ENCODE measurements at places on chromosomes 2 and 18.
A peak's percentile ranks its signal among the peaks of the same experiment; 100 is the strongest.

GRCh38 chr2:218981390-218981880, 3.5 kb downstream of the FEV start:
- no peak for DNase-seq

DNA sequence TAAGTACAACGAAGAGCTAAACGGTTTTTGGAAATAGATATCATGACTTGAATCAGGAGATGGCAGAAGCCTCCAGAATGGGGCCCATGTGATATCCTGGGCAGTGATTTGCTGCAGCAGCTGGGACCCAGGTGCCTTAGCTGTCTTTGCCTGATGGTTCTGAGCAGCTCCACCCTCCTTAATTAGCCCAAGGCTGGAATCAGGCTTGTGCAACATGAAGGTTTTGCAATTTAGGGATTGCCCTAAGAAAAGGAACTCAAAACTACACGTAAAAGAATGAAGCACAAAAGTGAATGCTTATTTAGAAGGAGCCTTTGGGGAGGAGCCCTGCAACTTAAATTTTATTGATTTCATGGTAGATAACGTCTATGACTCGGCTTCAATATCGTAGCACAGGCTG, 17.3 kb upstream of the CNDP2 start:
- no peak for DNase-seq

DNA sequence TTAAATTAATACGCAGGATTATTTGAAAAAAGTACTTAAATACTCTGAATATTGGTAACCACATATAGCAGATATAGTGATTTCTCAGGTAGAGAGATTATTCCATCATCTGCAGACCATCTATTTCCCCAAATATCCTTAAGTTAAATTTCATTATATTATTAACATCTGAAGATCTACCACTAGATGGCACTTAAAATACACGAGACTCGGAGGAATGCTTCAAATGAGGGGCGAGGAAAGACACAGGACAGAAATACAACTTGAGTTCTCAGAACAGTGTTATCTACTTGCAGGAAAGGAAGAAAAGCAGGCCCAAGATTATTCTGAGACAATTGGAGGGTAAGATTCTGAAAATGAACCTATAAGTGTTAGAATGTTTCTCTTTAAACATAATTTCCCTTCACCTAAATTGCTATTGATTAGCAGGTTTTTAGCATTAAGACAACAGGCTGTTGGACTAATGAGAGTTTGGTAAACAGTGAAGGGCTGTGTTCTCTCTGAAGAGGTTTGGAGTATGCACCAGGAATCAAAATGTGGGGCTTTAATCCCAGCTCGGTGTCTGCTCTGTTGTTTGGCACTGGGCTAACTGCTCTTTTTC, 76.9 kb upstream of the GCFC2 start:
- peak; percentile 29 for DNase-seq

- no peak for DNase-seq
Measured at GRCh38 chr2:216340280-216340631, 32.0 kb downstream of the MARCHF4 start.

DNA sequence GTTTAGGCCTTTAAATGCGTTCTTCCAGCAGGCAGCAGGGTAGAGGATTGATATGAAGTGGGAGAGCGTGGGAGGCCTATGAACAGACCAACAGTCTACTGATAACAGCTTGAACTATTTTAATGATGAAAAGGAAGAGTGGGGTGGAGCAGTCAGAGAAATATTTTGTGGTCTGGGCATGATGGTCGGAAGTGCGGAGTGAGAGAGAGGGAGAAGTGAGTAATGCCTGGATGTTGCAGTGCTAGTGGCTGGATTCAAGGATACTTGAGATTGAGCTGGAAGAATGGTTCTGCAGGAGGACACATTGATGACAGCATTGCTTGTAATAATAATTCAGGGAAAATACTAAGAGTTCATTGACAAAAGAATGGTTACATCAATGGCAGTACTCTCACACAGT, 151.0 kb upstream of the DAPL1 start:
- DNase-seq: no peak

DNA sequence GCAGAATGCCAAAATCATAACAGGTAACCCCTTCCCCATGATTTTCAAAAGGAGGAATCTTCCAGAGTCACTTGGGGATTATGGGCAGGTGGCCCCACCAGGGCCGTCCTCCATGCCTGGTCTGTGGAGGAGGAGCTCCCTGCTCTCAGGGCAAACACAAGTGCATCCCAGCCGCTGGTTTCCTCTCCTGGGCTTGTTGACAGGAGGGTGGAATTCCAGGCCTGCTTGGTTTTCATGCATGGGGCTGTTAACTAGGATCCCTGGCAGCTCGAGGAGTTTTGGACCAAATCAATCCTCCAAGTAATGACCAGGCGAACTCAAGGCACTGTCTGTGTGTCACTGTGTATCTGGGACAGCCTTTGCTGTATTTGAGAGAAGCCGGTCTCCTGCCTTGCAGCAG, 45.3 kb downstream of the FOSL2 start:
- DNase-seq: no peak

DNA sequence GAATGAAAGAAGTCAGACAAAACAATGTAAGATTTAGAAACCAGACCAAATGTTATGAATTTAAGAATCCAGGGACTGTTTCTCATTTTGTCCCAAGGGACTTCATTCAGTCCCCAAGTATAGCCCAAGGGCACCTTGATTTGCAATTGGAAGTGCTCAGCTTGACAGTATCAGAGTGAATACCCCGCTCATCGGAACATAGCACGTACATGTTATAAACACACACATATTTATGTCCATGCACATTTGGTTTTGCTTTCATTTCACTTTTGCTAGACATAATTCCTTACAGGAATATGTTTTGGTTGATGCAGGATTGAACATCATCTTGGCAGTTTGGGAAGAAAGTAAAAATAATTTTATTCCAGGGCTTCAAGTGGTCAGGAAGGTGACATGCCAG, 100.2 kb downstream of the PID1 start:
- no peak for DNase-seq

DNA sequence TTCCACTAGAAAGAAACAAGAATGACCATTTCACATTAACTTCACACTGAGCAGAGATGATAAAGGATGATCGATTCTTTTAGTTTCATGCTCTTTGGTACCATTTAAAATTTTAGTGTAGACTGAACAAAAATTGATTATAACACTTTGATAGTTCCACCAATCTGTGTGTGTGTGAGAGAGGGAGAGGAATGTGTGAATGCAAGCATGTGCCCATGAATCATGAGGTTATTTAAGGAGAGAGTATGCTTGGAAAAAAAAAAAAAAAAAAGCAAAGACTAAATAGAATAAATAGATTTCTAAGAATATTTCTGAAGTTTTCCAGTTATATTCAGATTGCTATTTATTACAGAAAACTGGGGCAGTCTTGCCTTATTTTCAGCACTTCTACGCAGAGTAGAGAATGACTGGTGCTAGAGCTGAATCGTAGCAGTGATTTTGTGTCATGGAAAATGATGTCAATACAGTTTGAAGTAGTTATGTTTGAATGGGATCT, 900.8 kb downstream of the SLC4A3 start:
- DNase-seq: no peak

DNA sequence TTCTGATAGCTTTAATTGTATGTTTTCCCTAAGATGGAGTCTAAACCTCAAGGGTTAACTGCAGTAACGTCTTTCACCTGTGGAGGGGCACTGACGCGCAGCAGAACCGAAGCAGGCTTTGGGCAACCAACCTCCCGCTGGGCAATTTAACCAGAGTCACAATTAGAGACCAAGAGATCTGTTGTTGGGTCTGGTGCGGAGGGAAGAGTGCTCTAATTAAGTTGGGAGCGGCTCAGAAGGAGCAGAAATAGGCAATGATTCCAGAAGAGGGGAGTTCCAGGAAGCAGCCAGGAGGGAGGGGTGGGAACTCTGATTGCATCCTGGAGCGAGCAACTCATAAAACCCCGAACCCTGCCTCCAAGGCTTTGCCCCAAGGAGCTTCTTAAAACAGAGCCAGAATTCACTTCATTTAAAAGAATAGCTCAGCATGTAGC, 245.8 kb downstream of the PAX3 start:
- DNase-seq: no peak

GRCh38 chr18:615773-616172, 19.0 kb downstream of the CLUL1 start:
- DNase-seq: no peak

DNA sequence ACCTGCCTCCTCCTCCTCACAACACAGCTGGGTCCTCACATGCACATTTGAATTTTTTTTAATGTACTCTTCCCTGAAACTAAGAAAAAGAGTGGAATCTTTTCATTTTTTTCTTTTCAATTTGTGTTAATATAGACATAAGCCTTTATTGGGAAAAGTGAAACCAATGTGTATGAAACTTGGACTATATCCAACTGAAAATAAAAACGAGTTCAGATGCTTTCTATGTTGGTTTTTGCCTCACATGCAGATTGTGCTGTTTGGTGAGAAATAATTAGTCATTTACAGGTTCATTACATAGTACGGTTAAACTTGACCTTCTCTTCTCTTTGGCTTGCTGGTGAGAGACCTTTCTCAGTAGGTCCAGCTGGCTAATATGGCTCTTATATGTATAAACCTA, 515.2 kb upstream of the FANCL start:
- no peak for DNase-seq

DNA sequence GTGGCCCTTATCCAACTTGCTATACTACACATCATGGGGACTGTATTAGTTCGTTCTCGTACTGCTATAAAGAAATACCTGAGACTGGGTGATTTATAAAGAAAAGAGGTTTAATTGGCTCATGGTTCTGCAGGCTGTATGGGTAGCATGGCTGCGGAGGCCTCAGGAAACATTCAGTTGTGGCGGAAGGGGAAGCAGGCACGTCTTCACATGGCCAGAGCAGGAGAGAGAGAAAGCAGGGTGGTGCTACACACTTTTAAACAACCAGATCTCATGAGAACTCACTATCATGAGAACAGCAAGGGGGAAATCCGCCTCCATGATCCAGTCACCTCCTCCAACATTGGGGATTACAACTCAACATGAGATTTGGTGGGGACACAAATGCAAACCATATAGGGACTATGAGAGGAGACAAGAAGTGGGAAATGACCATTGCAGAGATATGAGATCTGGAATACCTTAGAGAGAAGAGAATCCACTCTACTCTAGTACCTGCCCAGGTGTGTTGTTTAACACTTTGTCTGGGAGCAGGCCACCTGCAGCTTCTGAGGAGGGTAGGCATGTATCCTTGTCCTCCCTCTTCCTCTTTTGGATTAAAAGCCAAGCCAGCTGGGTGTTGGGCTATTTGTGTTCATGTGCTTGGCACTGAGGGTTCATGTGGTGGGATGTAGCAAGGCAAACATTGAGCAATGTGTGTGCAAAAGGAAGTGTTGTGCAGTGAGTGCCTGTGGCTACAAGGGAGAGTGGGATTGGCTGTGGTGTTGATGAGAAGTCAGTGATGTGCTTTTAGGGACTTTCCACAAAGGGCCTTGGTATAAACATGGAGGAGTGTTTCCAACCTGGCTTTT, 22.8 kb downstream of the TTLL4 start:
- no peak for DNase-seq

GRCh38 chr2:65877331-65878010, 445.1 kb upstream of the SPRED2 start:
- no peak for DNase-seq

- DNase-seq: no peak
Measured at GRCh38 chr2:204876311-204876710, 331.0 kb downstream of the PARD3B start.

DNA sequence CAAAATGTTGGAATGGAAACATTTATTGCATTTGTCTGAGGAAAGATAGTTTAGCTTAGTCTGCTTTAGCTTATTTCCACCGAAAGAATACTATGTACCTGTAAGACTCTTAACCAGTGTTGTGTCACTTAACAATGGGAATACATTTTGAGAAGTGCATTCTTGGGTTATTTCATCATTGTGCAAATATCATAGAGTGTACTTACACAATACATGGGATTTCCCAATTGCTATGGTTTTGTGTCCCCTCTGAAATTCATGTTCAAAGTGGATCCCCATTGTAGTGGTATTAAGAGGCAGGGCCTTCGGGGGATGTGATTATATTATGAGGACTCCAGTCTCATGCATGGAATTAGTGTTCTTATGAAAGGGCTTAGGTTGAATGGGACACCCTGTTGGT, 249.4 kb upstream of the UBE2E3 start:
- no peak for DNase-seq

GRCh38 chr18:6781142-6781714, 51.7 kb downstream of the ARHGAP28 start:
- DNase-seq: no peak

DNA sequence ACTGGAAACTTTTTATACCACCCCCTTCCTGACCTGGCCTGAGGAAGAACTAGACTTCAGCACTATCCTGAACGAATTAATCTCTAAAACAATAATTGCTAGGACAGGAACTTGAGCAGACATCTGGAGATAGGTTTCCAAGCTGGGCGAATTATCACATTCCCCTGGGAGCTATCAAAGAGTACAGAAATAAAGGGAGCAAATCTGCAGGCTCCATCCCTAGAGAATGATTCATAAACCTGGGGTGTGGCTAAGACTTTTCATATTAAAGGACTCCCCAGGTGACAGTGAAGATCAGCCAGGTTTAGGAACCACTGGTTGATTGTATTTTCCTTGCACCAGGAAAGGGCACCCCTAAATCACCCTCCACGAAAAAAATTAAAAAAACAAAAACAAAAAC, 105.6 kb upstream of the NOL4 start:
- DNase-seq: peak; percentile 17

DNA sequence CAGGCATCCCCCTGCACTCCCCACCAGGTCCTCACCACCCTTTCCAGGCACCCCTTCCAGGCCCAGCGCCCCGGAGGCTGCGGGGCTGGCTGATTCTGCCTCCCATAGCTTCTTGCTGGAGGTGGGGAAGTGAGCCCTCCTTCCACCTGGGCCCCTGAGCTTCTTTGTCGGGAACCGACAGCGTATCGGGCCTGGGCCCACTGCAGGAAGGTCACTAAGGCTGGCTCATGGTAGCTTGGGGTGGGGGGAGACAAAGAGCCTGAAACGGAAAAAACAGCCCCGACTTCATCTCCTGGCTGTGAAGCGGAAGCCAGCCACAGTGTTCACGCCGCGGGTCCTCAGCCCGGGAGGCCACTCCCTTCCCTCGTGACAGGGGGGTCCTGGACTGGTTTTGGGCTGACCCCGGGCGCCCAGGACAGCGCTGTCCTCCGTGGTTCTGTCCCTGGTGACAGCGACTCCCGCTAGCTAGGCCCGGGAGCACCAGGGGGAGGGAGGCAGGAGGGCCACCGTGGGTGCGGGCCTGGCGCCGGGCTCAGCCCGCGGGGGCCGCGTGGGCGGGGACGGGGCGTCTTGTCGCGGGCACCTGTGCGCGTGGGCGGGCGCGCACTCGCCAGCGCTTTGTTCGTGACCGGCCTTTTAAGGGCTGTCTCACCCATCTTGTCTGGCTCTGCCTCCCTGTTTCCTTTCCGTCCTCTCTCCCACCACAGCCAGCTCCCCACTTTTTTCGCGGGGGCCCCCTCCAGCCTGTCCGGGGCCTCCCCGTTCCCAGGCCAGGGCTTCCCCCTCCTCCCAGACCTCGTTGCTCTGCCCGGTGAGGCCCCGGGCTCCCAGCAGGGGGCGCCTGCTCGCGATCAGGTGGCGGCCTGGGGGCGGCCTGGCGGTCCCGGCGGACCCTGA, 64.9 kb downstream of the DNMT3A start:
- DNase-seq: no peak

Measured in NCI-H1092 (cell line).